Activated CD4-positive, alpha-beta T cell treated with anti-CD3 and anti-CD28 coated beads, Interleukin-2, amount 50 U/mL, for 16 hours (primary cell): ENCODE measurements at places on chromosomes 11 and 22.

- DNase-seq, result no peak
Observed at GRCh38 chr11:60305906-60306619, 21.0 kb upstream of the MS4A6E start.

DNA sequence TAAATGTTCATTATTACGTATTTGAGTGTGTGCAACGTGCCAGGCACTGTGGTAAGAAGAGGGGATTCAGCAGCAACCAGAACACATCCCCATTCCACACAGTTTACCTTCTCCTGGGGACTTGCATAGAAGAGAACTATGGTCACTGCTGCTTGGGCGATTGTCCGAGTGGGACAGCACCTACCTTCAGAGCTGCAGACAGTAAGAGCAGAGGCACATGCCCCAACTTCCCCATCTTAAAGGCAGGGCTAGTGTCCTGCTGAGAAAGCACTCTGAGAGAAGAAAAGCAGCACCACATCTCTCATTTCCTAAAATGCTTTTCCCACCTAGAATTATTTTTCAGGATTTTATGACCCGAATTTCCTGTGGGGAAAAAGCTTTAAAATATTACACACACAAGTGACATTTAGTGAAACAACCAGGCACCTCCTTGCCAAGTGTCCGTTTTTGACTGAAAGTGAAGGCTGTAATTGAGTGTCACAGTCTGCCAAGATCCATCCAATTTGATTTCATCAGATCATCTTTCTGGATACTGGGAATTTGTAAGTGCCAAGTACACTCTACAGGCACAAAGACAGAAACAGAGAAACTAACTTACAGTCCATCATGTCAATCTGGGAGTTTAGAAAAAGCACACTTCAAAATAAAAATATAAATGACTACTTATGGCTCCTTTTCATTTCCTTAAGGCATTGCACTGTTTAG, 24.6 kb downstream of the TRAF6 start:
- no peak for DNase-seq

DNA sequence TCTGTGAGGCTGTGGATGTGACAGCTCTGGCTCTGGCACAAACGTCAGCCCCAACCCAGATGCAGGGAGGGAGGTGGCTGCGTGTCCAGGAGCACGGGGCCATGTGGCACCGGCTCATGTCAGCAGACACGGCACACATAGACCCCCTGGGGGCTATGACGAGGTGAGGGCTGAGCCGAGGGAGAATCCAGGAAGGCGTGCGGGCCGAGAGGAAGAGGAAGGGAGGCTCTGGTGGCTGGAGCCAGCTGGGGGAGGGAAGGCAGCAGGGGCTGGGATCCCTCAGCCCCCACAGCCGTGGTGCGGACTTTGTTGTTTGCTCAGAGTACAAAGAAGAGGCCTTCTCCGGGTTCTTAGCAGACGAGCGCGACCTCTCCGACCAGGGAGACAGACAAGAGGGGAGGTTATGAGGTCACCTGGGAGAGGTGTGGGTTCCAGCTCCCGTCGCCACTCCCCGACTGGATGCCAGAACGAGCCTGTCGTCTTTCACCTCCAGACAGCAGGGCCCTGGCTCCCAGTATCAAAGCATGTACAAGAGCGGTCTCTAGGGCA, 46.1 kb downstream of the CDKN1C start:
- DNase-seq, result no peak

GRCh38 chr11:69195824-69196782, 40.4 kb downstream of the SMIM38 start:
- no peak for DNase-seq

DNA sequence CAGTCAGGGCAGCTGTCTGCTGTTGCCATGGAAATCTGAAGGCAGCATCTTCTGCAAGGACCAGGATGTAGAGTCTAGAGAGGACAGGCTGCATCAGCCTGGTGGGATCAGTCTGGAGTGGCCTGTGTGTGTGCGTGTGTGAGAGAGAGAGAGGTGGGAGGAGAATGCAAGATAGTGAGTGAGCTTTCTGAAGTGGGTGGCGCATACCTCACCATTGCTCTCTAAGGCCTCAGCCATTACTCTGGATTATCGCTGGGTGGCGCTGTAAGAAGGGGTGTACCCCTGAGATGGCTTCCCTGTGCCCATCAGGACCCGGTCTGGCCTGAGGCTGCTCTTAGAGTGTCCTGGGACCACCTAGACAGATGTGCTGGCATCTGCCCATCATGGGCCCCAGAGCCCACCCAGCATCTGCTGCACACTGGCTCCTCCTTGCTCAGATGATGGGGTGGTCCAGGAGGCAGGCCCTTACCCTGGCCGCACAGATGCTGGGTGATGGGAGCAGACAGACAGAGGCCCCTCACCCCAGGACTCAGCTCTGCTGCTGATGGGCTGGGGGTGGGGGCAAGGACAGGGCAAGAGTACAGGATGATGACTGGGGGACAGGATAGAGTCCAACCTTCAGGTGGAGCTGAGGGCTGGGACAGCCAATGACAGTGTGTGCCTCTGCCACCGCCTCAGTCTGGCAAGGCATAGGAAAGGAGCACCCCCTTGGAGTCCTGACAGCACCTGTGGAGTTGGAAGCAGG, 25.7 kb upstream of the TUB start:
- DNase-seq, result no peak

- no peak for DNase-seq
Observed at GRCh38 chr11:82722231-82722630, 11.4 kb downstream of the FAM181B start.
